ENCODE measurements at places on chromosomes 6 and 20.

GRCh38 chr6:154370545-154370944 lies 13.9 kb upstream of the IPCEF1 start:
- peak; percentile 45 for DNase-seq

DNA sequence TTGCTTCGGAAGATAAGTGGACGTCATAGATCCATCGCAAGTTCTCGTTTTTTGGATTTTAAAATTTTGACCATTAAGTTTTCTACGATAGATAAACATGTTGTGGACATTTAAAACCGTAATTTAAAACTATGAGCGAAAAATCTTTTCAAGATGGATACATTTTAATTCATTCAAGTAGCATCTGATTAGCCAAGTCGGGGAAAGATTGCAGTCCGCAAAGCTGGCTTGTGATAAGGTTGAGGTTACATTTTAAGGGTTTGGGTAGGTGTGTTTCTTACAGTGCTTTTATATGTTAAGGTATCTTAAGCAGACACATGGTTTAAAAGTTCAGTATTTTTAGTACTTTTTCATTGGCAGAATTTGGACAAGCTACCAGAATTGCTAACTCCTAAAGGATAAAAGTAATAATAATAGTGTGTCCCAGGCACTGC lies 1.2 kb downstream of the WTAP start:
- no peak for DNase-seq

GRCh38 chr6:107470364-107470763 lies 11.0 kb upstream of the PDSS2 start:
- DNase-seq, result no peak

DNA sequence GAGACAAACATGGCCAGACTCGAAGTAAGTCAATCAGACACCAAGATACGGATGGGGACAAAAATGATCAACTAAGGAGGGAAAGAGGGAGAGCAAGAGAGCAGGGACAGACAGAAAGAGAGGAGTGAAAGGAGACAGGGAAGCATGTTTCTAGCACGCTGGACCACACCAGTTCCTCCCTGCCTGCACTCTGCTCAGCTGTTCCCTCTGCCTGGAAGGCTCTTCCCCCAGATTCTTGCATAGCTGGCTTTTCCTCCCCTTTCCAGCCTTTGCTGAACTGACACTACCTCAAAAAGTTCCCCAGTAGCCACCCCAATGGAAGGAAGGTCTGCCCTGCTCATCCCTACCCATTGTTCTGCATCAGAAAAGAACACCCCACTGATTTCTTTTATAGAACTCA lies 185.9 kb downstream of the MAFB start:
- no peak for DNase-seq

GRCh38 chr6:169965239-169965638 lies 213.8 kb downstream of the ERMARD start:
- DNase-seq, result no peak

DNA sequence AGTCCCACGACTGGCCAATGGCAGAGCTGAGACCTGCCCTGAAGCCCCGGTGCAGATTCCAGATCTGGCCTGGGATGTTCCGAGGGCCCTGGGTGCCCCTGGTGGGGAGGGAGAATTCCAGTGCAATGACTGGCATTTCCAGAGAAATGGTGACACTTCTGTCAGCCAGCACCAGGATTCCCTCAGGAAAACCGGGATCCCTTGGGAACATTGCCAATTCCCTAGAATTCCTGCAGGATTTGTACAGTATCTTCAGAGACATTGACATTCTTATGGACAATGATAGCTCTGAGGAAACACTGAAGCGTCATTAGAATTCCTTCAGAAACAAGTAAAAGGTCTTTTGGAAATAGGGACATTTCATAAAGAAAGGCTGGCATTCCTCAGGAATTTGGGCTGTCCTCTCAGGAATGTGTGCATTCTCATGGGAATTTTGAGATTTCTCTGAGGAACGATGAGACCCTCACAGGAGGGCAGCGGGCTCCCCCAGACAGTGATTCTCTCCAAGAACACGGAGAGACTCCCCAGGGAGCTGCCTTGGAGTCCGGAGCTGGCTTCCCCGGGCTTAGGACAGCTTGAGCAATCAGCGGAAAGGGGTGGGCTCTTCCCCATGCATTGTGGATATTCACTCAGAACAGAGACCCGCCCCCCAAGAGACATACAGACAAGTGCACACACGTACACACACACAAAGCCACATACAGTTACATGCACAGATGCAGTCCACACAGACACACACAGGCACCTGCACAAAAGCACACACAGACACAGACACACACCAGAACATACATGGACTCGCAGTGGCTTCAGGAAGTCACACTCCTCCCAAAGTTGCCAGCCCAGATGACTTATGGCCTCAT lies 35.2 kb upstream of the BPIFA2 start:
- no peak for DNase-seq

- no peak for DNase-seq
Observed at GRCh38 chr6:1538369-1538768, 71.3 kb upstream of the FOXC1 start.

GRCh38 chr20:62902926-62903615 lies 23.2 kb downstream of the DIDO1 start:
- DNase-seq, result peak; percentile 71

GRCh38 chr20:39878320-39878719 lies 810.7 kb downstream of the MAFB start:
- DNase-seq, result no peak

GRCh38 chr6:152874846-152875568 lies 107.8 kb downstream of the FBXO5 start:
- no peak for DNase-seq

GRCh38 chr6:74117113-74117512 lies 421.1 kb downstream of the CD109 start:
- DNase-seq, result no peak

DNA sequence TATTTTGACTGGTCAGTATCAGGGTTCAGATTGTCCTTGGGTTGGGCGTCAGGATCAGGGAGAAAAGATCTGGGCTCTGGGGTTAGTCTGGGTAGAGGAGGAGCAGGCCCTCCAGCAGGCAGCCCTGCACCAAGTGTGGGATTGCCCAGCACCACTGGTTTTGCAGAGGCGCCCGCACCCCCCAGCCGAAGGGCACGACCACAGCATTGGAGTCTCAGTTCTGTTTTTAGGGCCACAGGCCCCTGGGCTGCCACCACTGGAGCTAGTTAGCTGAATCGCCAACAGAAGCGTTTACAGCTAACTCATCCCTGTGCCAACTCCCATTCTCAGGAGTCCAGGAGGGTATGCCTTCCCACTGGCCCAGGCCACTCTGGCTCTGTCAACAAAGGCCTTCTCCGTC lies 84.2 kb downstream of the TCP11 start:
- DNase-seq, result no peak

GRCh38 chr20:18543216-18543615 lies 24.0 kb upstream of the SMIM26 start:
- no peak for DNase-seq

DNA sequence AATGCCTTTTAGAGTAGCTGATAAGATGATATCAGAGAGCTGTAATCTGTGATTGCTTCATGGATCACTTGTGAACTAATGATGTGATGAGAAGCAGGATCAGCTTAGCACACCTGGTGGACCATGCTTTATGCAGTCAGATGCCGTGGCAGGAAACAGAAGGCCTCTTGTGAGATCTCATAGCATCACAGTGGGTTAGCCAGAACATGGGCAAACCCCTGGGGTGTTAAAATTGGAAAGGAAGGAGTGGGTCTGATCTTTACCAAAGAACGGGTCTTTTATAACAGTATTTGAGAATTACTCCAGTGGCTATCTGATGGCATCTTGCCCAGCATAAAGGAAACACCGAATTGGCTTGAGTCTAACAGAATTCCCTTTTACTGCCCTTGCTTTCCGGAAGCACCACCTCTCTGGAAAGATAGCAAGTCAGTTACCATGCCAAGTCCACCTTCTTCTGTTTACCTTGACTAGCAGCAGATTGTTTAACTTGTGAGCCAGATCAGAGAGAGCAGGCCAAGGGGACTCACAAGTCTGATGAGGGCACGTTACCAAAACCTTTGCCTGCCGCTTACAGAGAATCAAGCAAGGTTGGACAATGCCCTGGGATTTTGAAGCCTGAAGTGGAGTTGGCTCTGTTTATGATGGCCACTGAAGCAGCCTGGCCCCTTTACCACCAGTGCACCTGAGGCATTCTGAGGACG lies 20.9 kb upstream of the SRF start:
- DNase-seq, result no peak

- no peak for DNase-seq
Observed at GRCh38 chr6:131854803-131855202, 47.0 kb downstream of the ENPP1 start.

- DNase-seq, result no peak
Observed at GRCh38 chr6:56339524-56339923, 92.1 kb upstream of the COL21A1 start.

GRCh38 chr6:128899341-128900050 lies 16.6 kb downstream of the LAMA2 start:
- peak; percentile 18 for DNase-seq

- DNase-seq, result no peak
Observed at GRCh38 chr20:51094221-51094620, 71.3 kb upstream of the KCNG1 start.

- DNase-seq, result no peak
Observed at GRCh38 chr6:73109659-73110058, 115.6 kb downstream of the KHDC1L start.

- DNase-seq, result no peak
Observed at GRCh38 chr6:70231311-70231710, 71.6 kb downstream of the COL9A1 start.

DNA sequence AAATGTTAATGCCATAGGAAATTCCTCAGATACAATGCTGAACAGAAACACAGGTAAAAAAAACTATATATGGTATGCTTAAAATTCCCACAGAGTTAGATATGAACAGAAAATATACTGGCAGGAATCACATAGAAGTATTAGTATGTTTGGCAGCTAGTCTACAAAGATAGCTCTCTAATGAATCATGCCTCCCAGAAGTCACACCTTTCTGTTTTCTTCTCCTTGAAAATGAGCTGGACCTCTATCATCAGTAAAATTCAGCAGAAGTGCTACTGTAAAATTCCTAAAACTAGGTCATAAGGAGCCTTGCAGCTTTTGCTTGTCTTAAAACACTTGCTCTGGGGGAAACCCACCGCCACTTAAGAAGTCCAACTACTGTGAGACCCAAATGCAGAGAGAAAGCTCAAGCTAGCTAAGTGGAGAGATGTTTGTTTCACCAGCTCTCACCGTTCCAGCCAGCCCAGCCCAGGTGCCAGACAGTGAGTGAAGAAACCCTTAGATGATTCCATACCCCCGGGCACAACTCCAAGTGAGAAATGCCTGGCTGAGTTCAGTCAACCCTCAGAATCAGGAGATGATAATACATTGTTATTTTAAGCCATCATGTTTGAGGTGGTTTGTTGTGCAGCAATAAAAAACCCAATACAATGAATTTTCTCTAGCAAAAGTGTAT lies 43.0 kb downstream of the TSPYL4 start:
- peak; percentile 13 for DNase-seq

- DNase-seq, result no peak
Observed at GRCh38 chr20:22701679-22702308, 117.4 kb upstream of the FOXA2 start.

GRCh38 chr6:164344801-164345291 lies 930.3 kb downstream of the QKI start:
- no peak for DNase-seq

GRCh38 chr6:166512567-166512966 lies 73.9 kb downstream of the RAMACL start:
- DNase-seq, result no peak

- DNase-seq, result no peak
Observed at GRCh38 chr6:30348957-30349356, 4.0 kb downstream of the RPP21 start.

DNA sequence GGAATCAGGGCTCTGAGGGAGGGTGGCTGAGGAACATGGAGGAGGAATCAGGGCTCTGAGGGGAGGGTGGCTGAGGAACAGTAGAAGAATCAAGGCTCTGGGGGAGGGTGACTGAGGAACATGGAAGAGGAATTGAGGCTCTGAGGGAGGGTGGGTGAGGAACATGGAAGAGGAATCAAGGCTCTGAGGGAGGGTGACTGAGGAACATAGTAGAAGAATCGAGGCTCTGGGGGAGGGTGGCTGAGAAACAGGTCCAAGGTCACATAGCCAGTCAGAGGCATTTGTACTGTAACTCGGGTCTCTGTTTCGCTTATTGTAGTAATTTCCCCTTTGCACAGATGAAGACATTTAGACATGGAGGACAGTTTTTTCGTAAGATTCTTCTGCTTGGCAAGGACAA lies 164.8 kb downstream of the SOBP start:
- DNase-seq, result no peak

GRCh38 chr6:70281923-70282311 lies 21.0 kb downstream of the COL9A1 start:
- DNase-seq, result no peak

GRCh38 chr6:39804466-39805065 lies 12.4 kb downstream of the DAAM2 start:
- no peak for DNase-seq

- DNase-seq, result peak; percentile 83
Observed at GRCh38 chr6:42136508-42137193, 5.8 kb downstream of the C6orf132 start.

GRCh38 chr6:157823528-157824370 lies 703 bp downstream of the SNX9 start:
- DNase-seq, result peak; percentile 51

DNA sequence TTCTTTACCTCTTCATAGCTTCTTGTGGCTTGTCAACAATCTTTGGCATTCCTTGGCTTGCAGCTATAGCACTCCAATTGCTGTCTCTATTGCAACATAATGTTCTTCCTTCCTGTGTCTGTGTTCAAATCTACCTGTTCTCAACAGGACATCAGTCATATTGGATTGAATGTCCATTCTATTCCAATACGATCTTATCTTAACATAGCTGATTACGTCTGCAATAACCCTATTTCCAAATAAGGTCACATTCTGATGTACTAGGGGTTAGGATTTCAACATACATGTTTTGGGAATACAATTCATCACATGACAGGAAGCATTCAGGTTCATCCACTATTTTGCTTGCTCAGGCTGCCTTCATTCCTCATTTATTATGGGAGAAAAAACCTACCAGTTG lies 684.4 kb upstream of the CITED2 start:
- no peak for DNase-seq

- DNase-seq, result no peak
Observed at GRCh38 chr6:29524444-29525310, 34.9 kb downstream of the UBD start.
